ENCODE measurements at places on chromosomes 2 and 18.

DNA sequence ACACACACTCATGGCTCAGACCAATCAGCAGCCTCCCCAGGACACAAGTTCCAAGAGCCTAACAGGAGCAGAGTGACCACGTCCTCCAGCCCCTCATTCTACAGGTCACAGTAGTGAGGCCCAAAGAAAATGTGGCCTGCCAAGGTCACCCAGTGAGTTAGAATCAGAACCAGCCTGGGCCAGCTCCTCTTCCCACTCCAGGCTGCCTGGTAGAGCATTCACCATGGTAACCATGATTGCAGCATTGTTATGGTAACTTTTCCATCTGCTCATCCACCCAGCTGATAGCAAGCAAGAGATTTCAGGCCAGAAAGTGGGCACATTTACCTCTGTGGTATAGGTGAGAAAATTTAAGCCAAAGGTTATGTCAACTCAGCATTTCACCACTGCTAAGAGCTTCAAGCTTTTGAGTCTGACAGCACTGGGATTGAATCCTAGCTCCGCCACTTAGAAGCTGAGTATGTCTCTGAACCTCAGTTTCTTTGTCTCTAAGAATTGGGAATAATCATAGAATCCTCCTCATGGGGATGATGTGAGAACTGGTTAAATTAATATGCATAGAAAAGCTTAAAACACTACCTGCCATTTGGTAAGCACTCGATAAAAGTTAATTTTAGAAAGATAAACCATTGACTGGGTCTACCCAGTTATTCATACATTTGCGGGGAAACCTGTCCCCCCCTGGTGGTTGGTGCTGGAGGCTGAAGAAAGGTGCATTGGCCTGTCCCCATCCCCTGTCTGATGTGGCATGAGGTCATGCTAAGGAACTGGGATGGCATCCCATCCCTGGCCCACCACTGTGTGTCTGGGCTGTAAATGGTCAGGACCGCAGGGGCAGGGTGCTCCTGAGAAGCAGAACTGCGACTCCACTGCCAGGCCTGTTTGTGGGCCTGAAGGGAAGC, 181.5 kb downstream of the KLHL29 start:
- no peak for DNase-seq

DNA sequence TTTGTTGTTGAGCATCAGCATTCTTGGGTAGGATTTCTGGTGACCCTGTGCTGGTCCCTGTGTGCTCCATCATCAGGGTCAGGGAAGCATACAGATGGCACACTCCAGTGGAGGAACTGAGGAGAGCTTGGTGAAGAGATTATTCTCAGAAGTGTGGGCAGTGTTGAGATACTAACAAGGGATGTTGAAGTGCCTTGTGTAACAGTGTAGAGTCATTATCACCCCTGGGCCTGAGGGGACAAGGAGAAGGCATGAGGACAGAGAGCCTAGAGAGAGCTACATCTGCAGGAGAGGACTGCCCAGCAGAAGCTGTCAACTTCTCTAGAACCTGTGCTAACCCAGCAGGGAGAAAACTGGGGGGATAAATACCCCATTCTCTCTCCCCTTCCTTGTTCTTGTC, 189.0 kb downstream of the PLCL1 start:
- no peak for DNase-seq

GRCh38 chr2:240200230-240201051, 60.0 kb upstream of the OTOS start:
- no peak for DNase-seq

- DNase-seq, result no peak
Observed at GRCh38 chr2:9807056-9807455, 36.2 kb upstream of the TAF1B start.

DNA sequence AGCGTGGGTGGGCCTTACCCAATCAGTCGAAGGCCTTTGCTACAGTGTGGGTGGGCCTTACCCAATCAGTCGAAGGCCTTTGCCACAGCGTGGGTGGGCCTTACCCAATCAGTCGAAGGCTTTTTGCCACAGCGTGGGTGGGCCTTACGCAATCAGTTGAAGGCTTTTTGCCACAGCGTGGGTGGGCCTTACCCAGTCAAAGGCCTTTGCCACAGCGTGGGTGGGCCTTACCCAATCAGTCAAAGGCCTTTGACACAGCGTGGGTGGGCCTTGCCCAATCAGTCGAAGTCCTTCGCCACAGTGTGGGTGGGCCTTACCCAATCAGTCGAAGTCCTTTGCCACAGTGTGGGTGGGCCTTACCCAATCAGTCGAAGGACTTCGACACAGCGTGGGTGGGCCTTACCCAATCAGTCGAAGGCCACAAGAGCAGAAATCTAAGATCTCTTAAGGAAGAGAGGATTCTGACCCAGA, 16.3 kb upstream of the GAL3ST2 start:
- no peak for DNase-seq

DNA sequence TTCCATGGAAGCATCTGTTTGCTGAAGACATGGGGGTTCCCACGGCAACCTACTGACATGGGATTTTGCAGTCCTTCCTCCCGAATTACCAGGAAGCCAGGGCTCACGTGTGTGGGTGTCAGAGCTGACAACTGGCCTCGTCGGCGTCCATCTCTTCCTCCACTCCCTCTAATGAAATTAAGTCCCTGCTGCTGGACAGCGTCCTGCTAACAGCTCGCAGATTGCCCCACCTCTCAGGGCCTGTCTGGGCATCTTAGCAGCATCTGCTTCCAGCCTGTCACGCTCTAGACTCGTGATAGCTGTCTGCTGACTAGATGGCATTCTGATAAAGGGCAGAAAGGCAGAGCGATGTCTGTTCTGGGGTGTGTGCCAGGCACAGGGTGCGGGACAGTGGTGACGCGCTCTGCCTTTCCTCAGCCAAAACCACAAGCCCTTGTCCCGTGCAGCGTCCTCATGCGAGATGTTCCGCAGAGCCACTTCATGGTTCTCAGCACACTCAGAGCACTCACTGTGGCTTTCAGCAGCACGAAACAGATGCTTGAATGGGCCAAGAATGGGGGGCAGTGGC, 161.1 kb downstream of the ARL4C start:
- peak; percentile 79 for DNase-seq

DNA sequence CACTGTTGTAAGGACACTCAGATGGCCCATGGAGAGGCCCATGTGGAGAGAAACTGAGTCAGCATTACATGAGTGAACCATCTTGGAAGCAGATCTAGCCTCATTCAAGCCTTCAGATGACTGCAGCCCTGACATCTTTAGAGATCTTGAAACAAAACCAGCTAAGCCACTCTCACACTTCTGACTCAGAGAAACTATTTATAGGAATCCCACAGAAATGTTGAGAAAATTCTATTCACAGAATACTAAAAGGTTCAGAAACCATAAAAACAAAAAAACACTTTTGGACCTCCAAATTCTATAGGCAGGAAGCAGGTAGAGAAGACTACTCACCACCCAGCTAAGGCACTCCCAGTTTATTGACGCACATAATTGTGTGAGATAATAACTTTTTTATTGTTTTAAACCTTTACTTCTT, 8.7 kb downstream of the TMEM169 start:
- DNase-seq, result no peak

DNA sequence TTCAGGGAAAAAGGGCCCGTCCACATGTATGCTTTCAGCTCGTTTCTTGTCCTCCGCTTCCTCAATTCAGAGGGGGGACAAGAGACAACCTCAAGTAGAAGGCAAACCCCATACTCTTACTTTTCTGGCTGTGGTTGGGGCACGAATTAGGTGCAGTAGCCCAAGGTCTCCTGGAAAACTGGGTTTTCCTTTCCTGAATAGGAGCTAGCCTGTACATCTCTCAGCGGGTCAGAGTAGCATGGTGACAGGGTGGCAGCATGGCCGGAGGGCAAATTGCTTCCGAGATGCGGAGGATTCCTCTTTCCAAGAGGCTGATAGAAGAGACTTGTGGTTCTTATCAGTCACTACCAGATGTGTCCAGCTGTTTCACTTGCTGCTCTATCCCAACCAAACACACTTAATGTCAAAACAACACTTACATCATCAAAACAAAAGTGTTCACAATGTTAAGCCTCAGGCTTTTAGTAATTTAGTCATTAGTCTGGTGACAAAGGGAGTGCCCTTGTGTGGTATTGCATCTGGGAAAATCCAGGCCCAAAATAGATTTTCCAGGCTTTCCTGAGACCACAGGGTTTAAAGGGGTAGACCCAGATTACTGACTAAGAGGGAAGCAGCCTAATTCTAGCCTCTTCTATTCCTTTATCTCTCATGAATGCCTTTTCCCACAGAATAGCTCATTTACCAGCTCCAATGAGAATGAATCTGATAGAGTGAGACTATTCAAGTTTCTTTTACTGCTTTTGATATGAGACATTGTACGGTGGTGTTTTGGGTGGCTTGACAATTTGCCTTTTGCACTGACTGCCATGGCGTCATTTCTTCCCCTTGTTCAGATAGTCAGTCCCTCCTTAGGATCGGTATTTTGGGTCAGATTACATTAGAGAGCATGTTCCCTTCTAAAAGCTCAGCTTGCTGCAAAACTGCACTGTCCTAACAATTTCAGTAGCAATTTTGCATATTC, 162.0 kb downstream of the LTBP1 start:
- DNase-seq, result no peak

- peak; percentile 38 for DNase-seq
Observed at GRCh38 chr18:31268985-31269406, 49.0 kb upstream of the DSG1 start.

GRCh38 chr2:121055088-121055487, 229.9 kb downstream of the TFCP2L1 start:
- no peak for DNase-seq

GRCh38 chr2:136750065-136750464, 15.3 kb upstream of the THSD7B start:
- DNase-seq, result no peak

GRCh38 chr2:70403267-70404053, 101.6 kb upstream of the FAM136A start:
- DNase-seq, result no peak

DNA sequence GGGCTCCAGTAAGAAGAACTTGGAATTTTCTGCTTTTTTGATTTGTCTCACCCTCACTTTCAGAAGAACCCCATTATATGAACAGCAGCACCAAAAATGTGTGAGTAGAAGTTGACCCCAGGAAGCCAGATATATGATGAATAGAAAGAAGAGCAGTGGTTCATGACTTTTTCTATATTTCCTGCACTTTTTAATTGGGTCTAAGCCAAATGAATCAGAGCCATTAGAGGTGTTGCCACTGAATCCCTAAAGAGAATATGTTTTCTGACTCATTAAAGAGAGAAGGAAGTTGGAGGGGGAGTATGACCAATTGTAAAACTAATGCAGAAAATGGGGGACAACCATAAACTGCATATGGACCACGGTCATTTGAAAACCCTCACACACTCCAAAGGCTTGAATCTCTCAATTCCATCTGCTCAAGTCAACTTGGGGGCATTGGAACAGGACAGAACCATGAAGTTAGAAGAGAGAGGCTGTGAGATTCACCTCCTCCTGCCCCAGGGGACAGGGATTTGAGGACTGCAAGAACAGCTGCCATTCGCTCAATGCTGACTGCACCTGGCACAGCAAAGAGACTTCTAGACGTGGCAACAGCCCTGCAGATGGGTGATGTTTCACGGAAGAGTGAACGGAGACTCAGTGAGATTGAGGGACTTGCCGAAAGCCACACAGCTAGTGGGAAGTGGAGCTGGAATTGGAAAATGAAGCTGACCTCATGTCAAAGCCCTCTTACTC, 3.0 kb downstream of the DAPL1 start:
- no peak for DNase-seq

DNA sequence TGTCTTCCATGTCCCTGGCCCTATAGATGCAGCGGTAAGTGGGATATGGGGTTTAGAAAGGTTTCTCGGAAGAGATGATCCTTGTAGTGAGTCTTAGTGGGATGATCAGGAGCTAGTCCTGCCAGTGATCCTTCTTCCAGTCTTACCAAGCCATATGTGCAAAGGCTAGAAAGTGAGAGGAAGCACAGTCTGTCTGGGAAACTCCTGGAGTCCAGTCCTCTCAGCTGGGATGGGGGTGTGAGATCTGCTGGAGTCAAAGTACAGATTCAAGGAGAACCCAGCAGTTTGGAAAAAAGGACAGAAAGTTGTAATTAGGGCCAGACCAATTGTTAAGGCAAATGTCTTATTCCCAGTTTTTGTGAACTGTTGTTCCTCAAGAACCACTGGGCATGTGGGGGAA, 83.3 kb downstream of the LIMS1 start:
- DNase-seq, result no peak

GRCh38 chr2:16194530-16194929, 254.2 kb downstream of the MYCN start:
- no peak for DNase-seq
